AG08395 (cell line): ENCODE measurements at places on chromosomes 7 and 10.

GRCh38 chr10:32163071-32163761, 107.0 kb upstream of the KIF5B start:
- peak; percentile 14 for DNase-seq

DNA sequence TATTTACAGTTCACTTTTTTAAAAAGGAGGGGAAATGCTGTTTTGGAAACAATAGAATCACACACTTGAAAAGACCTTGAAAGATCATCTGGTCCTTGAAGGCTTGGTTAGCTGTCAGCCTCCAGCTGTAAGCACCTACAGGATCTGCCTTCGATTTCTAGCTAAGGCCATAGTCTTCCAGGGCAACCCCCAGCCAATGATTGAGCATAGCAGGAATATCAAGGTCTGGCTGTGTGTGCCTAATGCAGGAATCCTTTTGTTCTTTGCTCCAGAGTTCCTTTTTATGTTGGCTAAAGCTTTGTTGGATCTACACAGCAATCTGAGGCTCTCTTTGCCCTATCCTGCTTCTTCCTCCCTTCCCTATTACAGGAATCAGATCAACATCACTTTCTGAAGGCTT, 5.2 kb upstream of the YAE1 start:
- DNase-seq = no peak

DNA sequence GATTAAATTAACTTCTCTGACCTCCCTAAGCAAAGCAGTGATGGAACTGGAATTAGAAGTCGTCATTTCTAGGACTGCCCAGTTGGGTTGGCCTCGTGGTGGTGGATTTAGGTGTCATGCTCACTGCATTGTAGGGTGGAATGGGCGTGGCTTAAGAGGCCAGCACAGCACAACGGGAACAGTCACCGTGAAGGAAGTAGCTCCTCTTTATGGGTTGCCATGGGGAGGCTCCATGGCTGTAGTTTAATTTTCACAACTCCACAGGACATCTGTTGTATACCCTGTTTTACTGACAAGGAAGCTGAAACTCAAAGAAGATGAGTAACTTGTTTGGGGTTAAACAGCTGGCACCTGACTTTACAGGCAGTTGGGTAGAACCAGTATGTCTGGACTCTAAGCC, 208.3 kb downstream of the CELF2 start:
- no peak for DNase-seq

DNA sequence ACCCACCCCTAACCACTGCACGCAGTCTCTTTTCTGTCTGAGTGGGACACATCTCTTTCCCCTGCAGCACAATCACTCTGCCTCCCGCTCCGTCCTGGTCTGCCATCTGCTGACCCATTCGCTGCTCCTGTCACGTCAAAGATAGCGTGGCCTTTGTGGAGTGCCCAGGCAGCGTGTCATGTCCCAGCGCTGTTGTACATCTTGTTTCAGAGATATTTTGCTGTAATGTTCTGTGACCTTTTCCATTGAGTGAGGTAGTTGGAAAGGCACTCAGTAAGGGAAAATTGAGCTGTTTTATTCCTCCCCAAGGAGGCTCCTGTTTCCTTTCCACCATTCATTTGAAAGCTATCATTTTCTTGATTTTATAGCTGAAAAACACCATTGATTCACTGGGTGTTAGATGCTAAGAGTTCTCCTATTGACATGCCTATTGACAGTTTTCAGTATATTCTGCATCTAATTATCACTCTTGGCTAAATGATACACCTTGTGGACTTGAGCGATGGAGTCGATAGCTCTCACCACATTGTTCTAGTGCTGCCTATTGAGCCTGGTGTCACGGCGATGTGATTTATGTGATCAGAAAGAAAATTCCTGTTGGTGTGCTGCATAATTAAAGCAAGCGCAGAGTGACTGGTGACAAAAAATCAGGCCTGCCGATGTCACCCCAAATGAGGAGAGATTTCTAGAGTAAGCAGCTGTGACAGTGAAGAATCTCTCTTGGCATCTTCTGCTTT, 372.6 kb downstream of the LRMDA start:
- no peak for DNase-seq

DNA sequence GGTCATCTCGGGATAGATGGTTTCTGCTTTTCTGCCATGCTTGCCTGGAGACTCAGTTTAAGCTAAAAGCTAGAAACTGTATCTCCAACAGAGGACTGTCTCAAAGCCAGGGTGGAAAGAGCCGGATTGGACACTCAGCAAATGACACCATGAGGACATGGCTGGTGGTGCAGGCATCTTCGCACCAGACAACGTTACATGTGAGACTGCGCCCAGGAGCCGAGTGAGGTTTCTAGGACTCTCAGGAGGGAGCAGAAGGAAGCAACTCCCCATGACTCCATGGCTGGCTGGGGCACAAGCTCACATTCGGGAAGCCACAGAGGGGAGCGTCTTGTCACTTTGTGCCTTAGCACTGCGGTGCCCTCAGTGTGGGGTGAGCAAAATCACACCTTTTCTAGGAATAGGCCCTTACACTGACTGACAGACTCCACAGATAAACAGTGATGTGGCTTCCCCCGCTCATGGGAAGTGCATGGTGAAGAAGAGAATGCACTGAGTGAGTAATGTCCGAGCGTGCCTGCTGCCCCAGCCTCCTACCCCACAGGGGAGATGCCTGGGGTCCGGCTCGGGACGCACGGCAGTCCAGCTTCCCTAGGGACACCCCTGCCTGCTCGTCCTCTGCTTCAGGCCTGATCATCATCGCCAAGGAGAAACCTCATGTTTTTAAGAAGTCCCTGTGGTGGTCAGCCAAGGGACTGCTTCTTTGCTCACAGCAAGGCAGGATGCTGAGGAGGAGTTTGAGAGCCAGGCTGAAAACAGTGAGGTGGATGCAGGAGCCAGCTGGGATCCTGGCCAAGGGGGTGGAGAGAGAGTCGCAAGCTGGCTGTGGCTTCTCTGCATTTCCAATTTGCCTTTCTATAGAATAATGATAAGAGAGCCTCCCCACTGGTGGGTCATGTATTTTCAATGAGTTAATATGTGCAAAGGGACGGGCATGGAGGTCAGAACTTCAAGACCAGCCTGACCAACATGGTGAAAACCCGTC, 52.2 kb upstream of the FXYD4 start:
- DNase-seq = no peak

- DNase-seq = peak; percentile 49
These were observed 43.5 kb downstream of the TLL2 start for GRCh38 chr10:96470116-96470743.

DNA sequence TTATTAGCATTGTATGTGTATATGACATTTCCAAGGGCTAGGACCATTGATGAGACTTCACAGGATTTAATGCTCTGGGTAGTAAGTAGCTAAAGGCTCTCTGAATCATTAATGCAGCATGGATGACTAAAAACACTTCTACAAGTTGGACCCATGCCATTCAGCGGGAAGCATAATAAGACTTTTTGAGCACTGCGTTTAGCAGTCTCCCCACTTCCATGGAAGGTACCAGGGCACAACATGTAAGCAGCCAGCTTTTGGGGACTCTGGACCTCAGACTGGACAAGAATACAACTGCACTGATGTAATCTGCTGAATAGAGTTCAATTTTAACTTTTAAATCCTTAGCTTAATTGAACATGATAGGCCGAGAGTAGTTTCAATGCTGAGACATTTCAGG, 191.7 kb upstream of the IMMP2L start:
- DNase-seq = no peak

- DNase-seq = no peak
These were observed 37.2 kb upstream of the INSIG1 start for GRCh38 chr7:155260498-155260872.

GRCh38 chr10:119139464-119140067, 25.9 kb downstream of the SFXN4 start:
- peak; percentile 65 for DNase-seq

DNA sequence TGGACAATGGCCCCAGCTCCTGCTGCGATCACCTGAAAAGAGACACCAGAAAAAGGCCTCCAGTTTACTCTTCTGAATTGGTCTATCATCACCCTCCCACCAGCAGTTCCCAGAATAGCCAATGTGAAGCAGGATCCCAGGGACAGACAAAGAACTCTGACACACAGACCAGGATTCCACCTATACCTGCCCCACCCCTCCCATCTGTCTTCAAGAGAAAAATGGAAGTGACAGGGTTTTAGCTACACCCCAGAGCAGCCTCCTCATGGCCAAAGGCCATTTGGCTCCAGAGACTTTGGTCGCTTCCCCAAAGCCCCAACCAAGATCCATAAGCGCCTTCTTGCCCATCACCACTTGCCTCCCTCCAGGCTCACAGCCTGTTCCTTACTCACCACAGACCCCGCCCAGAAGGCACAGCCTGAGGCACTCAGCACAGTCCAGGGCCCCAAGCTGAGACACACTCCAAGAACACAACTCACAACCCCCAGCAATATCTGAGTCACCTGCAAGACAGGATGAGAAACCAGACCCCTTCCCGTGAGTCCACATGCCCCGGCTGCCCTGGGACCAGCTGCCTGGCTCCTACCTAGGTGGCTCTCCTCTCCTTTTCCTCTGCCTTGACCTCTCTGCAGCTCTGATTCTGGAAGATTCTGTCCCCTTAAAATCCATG, 6.5 kb downstream of the TMEM176B start:
- no peak for DNase-seq

GRCh38 chr10:17126327-17126726, 3.3 kb downstream of the CUBN start:
- no peak for DNase-seq

GRCh38 chr7:41446606-41447449, 256.1 kb downstream of the INHBA start:
- no peak for DNase-seq

- peak; percentile 58 for DNase-seq
These were observed 15.6 kb downstream of the ELN start for GRCh38 chr7:74043523-74043951.

- DNase-seq = peak; percentile 10
These were observed 134.6 kb downstream of the CHRM2 start for GRCh38 chr7:137003086-137003485.

- DNase-seq = no peak
These were observed 167.1 kb upstream of the SMIM30 start for GRCh38 chr7:113285411-113285810.

GRCh38 chr7:129247087-129247486, 22.3 kb downstream of the AHCYL2 start:
- no peak for DNase-seq

GRCh38 chr7:150924369-150924781, 53.7 kb downstream of the KCNH2 start:
- DNase-seq = no peak

GRCh38 chr7:1853986-1854865, 184.1 kb downstream of the ELFN1 start:
- no peak for DNase-seq

DNA sequence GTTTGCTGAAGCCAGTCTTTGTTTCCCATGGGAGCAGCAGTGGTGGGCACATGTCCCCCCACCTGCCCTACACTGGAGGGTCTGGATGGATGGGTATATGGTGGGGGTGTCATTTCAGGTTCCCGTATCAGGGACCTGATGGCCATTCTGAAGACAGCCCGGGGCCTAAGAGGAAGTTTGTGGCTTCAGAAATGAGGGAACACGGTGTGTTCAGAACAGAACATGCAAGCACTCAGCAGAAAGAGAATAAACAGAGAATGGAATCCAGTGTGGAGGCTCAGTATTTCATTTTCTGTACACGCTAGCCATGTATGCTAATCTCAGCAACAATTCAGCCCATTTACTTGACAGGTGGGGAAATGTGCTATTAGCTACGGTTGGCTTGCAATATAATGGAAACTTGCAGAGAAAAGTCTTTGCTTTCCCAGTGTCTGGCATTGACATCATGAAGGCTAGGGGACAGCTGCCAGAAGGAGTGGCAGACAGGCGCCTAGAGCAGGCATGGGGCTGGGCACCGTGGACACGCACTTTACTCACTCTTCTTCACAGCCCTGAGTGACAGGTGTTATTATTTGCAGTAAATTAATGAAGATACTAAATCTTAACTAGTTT, 98.6 kb downstream of the ELMO1 start:
- DNase-seq = no peak

DNA sequence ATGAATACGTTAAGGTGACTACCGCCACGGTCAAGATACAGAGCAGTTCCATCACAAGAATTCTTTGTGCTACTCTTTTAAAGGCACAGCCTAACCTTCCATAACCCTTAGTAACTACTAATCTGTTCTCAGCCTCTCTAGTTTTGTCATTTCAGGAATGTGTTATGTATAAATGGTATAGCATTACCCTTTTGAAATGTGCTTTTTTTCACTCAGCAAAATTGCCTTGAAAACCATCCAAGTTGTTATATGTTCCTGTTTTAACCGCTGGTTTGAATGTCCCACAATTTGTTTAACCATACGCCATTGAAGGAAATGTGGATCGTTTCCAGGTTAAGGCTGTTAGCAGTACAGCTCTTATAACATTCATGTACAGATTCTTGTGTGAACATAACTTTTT, 32.0 kb downstream of the WAC start:
- no peak for DNase-seq

GRCh38 chr7:572416-573268, 53.0 kb upstream of the PDGFA start:
- DNase-seq = no peak

GRCh38 chr7:151178831-151179230, 8.2 kb downstream of the ASB10 start:
- no peak for DNase-seq

GRCh38 chr7:75072981-75073283, 670 bp downstream of the RCC1L start:
- DNase-seq = no peak

DNA sequence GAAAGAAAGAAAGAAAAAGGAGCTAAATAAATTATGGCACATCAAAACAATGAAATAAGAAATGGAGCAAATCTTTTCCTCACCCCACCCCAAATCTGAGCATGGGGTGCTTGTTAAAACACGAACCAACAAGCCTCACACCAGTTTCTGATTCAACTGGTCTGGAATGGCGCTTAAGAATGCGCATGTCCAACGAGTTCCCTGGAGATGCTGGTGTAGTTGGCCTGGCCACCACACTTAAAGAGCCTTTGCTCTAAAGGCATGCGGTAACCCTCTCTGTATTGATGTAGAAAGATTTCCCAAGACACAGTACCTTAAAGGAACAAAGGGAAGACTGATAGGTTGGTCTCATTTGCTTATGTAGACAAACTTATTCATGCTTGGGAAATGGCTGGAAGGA, 49.1 kb upstream of the STEAP1B start:
- no peak for DNase-seq
